T-helper 17 cell (primary cell): ENCODE measurements at places on chromosomes 12 and 14.

- DNase-seq = no peak
These were observed 1.0 kb downstream of the NUAK1 start for GRCh38 chr12:106137530-106138356.

DNA sequence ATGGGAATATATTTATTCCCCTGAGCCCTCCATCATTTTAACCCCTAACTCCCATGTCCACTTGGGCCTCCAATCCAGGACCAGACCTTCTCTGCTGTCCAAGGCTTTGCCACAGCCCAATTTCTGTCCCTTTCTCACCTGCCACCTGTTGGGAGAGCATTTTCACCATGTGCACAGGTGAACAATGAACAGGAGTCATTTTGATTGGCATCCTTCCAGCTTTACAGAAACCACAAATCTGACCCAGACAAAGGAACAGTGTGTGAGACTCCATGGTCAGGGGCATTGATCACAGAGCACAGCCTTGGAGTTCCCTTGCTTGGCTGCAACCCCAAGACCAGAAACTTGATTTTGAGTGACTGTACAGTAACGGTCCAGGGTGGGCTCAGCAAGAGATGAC is 91.9 kb downstream of the CRACR2A start:
- no peak for DNase-seq

- peak; percentile 11 for DNase-seq
These were observed 150.3 kb downstream of the TGFB3 start for GRCh38 chr14:75831455-75831854.

GRCh38 chr12:132247718-132248452 is 81.5 kb downstream of the GALNT9 start:
- DNase-seq = no peak

- DNase-seq = no peak
These were observed 55.4 kb downstream of the SUSD6 start for GRCh38 chr14:69666690-69667211.

DNA sequence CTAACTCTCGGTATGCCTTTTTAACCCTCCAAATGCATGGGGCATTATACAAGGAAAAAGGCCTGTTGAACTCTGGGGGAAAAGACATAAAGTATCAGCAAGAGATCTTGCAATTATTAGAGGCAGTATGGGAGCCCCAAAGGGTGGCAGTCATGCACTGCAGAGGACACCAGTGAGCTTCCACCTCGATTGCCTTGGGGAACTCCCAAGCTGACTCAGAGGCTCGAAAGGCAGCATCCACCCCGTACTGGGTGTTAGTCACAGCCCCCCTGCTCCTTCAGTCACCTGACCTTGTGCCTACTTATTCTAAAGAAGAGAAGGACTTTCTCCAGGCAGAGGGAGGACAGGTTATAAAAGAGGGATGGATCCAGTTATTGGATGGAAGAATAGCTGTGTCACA is 781.4 kb upstream of the TMEM132C start:
- no peak for DNase-seq

DNA sequence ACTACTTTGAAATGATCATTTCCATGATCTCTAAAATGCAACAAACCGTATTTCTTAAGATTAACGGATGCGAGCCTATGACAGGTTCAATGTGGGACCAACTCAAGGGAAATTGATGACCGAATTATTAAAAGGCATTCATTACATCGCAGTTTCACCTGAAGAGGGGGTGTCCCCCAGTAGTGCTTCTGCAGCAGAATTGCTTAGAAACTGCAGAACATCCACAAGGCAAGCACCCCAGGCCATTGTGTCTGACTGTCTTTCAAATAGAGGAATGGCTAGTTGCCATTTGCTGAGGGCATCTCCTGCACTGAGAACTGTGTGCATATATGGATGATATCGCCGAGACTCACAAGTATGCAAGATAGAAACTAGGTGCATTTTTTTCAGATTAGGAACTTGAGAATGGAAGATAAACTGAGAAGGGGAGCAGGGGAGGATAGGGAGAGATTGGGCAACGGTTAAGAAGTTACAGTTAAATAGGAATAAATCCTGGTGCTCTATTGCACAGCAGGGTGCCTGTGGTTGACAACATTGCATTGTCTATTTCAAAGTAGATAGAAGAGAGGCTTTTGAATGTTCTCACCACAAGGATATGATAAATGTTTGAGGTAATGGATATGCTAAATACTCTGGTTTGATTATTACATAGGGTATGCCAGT is 234.3 kb upstream of the PLEKHG7 start:
- no peak for DNase-seq

DNA sequence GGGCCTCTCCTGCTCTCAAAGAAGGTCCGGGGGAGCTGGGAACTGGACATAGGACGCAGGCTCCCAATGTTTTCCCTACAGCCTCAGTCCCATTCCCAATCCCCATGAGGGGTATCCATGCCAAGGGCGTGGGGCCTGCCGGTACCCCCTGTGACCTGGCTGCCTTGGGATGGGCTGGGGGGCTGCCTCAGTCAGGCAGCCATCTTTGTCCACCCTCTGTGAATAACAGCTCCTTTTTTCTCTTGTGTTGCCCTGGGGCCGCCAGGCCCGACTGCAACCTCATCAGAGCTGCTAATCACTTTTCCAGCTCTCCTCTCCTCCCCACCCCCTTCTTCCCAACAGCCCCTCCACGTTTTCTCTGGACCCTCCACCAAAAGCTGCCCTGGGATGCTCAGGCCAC is 11.2 kb downstream of the FIGNL2 start:
- no peak for DNase-seq

DNA sequence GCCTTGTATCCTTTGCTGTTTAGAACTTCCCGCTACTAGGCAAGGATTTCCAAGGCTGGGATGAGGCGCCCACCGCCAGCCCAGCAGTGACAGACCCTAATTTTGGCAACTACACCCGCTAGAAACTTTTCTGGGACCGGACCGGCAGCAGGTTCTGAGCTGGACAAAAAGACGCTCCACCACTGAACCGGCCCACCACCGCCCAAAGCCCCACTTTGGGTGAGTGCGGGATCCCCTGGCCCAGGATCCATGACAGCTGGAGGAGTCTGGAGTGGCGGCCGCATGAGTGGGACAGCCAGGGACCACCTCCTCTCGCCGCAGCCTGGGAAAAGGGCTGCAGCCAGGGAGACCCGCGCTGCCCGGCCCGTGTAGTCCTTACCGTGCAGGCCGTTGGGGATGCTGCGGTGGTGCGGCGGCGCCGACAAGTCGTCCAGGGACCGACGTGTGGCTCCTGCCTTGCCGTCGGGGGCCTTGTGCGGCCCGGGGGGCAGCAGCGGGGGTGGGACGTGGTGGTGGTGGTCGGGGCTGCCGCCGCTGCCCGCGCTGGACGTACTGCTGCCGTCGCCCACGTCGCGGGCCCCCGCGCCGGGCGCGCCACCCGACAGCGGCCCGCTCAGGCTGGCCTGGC is 1.1 kb downstream of the CCDC85C start:
- no peak for DNase-seq

DNA sequence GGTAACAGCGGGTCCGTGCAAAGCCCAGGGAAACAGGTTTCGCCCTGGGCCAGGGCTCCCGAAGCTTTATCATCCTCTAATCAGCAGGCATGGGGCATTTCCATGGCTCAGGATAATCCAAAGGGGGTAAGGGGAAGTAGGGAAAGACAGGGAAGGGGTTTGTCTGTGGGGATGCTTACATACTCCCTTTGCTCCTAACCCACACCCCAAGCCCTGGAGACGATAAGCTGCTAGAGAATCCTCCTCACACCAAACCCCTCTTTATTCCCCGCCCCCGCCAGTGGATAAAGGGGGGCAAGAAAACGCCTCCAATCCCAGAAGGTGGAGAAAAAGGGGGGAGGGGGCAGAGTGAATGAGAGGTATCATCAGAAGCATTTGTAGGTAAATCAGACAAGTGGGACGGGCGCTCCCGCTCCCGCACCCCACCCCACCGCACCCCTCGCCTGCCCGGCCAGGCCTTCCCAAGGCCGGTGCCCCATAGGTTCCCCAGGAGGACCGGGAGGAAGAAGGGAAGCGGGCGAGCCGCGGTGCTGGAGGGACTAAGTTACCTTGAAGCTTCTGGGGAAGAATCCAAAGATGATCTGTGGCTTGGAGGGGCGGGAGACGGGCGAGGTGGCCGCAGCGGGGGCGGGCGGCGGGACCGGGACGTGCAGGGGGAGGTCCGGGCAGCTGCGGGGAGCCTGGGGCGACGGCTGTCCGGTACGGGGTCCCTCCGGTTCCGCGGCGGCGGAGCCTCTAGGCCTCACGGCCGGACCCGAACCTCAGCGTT is 762 bp downstream of the PPP2R5E start:
- no peak for DNase-seq

DNA sequence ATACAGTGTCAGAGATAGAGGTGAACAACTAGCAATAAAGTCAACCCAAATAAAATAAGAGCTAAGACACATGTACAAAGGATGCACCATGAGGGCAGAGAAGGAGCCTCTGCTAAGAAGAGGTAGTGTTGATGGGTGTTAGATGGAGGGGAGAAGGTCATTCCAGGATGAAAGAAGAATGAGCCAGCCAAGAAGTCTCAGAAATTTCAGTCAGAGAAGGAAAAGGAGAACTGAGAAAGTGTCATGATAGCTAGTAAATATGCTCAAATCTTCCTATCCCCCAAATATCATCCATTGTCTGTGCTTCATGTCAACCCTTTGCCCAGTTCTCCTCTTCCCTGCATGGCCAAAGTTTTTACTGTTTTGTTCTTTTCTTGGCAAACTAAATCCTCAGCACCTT is 225.2 kb upstream of the BTG1 start:
- DNase-seq = no peak

DNA sequence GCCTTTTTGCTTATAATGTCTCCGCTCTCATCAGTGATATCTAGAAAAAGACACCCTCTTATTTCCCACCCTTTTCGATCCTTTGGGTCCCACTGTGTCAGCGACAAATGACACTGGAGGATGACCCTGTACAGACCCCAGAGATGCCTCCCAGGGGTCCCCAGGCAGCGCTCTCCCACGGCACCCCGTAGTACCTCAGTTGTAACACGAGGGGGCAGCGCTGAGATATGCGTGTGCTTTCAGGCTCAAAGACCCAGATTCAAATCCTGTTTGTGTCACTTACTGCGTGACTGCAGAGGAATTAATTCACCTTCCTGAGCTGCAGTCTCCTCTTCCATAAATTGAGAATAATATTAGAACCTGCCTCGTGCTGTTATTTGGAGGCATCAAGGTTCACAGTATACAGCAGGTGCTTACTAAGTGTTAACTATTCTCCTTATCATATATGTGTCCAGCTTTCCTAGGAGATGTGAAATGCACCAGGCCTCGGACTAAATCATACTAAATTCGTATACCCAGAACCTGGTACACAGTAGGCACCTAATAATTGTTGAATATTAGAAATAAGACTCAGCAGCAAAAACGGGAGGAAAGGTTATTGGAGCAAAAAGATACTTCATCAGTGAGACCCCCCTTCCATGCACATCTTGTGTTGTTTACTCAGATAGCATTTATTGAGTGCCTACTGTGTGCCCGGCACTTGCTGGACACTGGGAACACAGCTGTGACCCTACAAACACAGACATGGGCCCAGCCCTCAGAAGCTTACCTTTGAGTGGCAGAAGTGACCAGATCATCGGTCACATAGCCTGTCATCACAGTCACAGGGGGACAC is 99.9 kb downstream of the PHETA1 start:
- DNase-seq = no peak

DNA sequence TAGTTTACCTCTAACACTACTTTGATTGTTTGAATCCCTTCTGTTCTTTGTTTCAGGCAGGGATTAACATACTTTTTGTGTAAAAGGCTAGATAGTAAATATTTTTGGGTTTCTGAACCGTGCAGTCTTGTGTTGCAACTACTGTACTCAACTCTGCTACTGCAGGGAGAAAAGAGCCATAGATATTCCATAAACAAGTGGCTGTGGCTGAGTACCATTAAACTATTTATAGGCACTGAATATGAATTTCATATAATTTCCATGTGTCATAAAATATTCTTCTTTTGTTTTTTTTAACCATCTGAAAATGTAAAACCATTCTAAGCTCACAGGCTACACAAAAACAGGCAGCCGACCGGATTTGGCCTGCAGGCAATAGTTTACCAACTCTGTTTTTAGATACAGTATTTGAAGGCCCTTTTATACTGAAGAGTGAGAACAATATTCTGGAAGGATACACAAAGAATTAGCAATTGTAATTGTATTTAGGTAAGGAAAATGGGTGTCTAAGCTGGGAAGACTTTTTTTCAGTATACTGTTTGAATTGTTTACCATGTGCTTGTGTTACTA is 15.7 kb downstream of the NR1H4 start:
- no peak for DNase-seq

- no peak for DNase-seq
These were observed 49.6 kb downstream of the GRIP1 start for GRCh38 chr12:66629138-66629870.

DNA sequence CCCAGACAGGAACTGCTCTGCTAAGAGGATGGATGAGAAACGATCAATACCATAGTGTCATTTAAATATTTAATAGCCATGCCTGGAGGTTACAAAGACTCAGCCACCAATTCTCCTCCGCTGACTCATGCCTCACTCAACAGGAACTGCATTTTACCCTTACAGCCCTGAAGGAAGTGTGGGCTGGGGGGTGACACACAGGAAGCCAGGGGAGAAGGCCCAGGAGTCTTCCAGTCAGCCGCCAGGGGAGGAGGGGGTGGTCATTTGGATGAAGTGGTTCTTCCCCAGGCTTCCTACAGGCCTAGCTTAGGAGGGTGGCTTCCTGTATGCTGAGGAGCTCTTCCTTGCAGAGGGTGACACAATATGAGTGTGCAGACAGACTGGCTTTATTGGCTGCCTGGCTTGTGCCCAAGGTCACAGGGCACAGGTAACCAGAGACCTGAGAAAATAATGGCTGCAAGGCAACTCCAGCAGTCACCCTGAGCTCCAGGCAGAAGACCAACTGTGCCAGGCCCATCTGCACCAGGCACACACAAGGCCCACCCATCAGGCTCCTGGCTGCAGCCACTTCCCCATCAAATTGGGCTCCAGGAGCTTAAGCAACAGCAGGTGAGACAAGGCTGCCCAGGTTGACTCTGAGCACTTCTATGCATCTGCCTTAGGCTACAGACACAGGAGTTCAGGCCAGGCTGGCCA is 30.6 kb upstream of the RPLP0 start:
- peak; percentile 31 for DNase-seq

GRCh38 chr12:28032811-28033537 is 60.4 kb upstream of the PTHLH start:
- DNase-seq = no peak

- DNase-seq = no peak
These were observed 9.4 kb downstream of the GCH1 start for GRCh38 chr14:54893151-54893760.

DNA sequence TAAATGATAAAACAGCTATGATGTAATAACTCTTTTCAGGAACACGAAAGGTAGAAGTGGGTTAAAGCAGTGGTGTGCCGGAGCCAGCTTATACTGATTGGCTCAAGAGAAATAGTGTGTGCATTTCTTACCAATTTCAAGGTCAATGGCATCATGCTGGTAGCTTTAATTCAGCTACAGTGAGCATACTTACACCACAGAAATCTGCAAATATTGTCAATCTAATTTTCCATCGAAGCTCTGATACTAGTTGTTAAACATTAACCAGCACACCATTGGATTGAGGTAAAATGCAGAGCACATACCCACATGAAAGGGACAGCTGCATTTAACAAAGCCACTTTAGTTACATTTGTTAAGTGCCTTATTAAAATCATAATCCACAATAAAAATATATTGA is 225.7 kb downstream of the KCNC2 start:
- no peak for DNase-seq

GRCh38 chr12:749751-750270 is 2.6 kb upstream of the WNK1 start:
- no peak for DNase-seq

GRCh38 chr12:45214749-45215418 is 1.0 kb upstream of the ANO6 start:
- DNase-seq = no peak

GRCh38 chr14:84282618-84283017 is 1247.3 kb upstream of the FLRT2 start:
- DNase-seq = no peak
